ENCODE measurements at places on chromosomes 6 and 20.

DNA sequence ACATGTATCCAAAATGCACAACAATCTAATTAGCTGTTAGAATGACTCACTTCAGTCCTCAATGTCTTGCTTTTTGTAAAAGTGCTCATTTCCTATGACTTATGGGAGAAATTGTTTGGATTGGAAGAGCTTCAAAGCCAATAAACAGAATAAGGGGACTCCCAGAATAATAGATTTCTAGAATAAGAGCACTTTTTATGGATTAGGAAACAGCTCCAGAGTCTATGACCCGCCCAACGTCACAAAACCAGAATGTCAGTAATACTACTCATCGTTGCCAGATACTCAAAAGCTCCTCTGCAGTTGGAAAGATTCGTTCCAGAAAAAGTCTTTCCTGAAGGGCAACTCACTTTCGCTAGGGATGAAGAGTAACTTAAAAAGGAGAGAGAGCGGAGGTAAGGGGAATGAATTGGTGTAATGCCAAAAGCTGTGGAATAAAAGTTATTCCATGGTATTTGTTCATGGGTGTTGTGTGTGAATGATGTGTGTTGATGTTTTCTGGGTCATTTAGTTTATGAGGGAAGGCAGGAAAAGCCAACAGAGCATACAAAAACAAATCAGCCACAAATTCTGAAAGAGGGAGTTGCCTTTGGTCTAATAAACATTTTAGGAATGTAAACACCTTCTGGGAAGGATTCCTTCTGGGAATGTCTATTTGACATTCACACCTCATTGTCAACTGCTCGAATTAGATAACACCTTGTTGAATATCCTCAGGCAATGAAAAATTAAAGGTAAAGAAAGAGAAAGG lies 64.6 kb downstream of the SYNE1 start:
- DNase-seq, result no peak

- no peak for DNase-seq
These were observed 71.5 kb downstream of the BTBD3 start for GRCh38 chr20:11989018-11989771.

GRCh38 chr6:75052491-75052890 lies 153.4 kb downstream of the COL12A1 start:
- DNase-seq, result no peak

DNA sequence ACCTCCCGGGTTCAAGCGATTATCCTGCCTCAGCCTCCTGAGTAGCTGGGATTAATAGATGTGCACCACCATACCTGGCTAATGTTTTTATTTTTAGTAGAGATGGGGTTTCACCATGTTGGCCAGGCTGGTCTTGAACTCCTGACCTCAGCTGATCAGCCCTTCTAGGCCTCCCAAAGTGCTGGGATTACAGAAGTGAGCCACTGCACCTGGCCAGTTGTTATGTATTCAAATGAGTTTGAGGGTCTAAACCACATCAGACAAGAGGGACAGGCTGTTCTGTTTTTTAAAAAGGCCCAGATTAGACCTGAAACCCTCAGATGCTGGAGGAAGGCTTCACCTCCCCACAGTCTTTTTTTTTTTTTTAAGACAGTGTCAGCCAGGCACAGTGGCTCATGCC lies 4.1 kb upstream of the SPAG4 start:
- no peak for DNase-seq

DNA sequence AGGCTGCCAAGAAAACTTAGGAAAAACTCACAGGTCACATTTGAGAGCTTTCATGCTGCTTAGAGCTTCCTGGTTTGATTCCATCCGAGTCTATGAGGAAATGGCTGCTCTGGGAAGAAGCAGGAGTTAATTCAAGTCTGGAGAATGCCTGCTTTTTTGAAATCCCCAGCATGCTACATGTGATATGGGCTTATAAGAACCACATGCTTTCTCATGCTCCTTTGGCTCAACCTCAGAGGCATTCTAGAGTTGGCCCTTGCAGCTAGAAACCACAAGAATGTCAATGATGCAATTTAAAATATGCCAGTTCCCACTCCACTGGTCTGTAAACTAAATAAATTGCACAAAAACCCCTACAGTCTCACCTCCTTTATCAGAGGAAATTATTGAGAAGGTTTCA lies 142.9 kb upstream of the OLIG3 start:
- no peak for DNase-seq

GRCh38 chr20:50208085-50208491 lies 17.5 kb downstream of the CEBPB start:
- no peak for DNase-seq

DNA sequence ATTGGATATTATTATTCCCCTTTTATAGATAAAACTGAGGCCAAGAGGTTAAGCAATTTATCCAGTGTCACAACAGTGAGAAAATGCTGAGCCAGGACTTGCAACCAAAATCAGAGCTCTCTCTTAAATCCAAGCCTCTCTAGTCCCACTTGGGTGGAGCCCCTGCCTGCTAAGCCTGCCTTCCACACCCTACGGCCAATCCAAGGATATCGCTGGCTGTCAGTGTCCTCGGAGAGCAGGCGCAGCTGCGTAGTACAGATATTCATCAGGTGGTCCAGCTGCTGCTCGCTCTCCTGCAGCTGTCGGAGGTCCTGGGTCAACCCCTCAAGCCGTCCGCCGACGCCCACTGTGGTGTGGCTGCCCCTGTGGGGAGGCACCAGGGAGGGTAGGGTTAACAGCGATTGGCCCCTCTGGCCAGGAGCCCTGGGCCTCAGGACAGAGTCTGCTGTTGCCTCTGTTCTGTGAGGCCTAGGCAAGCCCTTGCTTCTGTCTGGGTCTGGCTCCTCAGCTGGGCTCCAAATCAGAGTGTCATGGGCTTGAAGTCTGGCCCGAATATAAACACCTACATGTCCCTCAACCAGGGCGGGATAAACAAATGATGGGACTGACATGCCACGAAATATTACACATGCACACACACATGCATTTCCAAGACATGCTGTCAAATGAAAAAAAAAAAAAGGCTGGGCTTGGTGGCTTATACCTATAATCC lies 3.9 kb upstream of the NECAB3 start:
- no peak for DNase-seq

DNA sequence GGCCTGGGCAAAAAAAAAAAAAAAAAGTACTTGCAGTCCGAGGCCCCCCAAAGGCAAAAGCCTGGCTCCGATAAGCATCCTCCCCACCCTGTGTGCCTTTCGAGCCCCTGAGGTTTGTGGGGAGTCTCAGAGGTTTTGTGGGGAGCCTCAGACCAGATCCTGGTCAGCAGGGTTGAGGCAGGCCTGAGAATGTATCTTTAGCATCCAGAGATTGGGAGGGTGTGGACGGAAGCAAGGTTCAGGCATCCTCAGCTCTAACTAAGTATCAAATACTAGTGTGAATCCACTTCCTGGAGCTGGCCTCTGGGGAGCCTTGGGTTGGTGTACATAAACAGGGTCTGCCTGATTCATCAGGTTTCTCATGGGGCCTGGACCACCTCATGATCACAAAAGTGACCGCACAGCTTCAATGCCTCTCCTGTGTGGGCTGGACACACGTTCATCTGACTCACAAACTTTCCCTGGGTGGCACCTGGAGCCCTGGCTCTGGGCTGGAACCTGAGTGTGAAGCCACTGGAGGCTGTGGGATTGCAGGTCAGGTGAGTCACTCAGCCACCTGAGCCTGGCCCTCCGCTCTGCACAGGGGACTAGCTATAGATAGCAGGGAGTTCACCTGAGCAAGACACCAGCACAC lies 24.4 kb downstream of the PCMTD2 start:
- DNase-seq, result no peak

GRCh38 chr6:40444811-40445210 lies 142.4 kb downstream of the LRFN2 start:
- no peak for DNase-seq

DNA sequence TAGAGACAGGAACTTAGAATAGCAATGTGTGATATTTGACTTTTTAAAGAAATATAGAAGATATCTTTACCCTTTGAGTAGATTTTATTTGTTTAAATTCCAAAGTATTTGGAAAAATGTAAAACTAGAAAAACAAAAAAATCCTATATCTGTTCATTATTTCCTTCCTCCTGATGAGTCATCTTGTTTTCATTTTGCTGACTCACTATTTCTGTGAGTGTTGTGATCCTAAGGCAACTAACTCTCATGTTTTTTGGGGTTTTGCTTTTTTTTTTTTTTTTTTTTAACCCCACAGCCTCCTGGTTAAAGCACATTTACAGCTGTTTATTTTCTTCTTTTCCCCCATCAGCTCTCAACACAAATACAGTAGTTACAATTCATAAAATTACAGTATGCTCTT lies 37.8 kb upstream of the THEMIS start:
- no peak for DNase-seq

DNA sequence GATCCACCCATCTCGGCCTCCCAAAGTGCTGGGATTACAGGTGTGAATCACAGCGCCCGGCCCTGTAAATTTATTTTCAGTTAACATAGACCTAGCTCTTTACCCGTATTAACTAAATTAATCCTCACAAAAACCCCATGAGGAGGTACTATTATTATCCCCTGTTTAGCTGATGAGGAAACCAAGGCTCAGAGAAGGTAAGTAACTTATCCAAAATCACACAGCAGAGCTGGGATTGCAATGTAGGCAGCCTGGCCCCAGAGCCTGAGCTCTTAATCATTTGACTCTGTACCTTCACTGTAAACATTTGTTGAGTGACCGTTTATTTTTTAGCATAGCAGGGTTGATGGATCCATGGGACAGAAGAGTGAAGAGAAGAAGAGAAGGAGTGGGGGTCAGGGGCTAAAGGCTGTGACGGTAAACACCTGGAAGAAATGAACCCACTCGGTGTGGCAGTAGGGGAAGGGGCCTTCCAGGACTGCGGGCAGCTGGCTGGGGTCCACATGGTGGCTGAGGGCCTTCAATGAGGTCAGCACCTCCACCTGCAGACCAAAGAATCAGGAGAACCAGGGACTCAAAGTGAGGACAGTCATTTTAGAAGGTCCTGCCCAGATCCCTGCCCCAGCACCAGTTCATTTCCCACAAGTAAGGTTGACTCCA lies 35.2 kb downstream of the KIAA1755 start:
- no peak for DNase-seq

- DNase-seq, result no peak
These were observed 1.4 kb downstream of the RPRD1B start for GRCh38 chr20:38034961-38035360.

DNA sequence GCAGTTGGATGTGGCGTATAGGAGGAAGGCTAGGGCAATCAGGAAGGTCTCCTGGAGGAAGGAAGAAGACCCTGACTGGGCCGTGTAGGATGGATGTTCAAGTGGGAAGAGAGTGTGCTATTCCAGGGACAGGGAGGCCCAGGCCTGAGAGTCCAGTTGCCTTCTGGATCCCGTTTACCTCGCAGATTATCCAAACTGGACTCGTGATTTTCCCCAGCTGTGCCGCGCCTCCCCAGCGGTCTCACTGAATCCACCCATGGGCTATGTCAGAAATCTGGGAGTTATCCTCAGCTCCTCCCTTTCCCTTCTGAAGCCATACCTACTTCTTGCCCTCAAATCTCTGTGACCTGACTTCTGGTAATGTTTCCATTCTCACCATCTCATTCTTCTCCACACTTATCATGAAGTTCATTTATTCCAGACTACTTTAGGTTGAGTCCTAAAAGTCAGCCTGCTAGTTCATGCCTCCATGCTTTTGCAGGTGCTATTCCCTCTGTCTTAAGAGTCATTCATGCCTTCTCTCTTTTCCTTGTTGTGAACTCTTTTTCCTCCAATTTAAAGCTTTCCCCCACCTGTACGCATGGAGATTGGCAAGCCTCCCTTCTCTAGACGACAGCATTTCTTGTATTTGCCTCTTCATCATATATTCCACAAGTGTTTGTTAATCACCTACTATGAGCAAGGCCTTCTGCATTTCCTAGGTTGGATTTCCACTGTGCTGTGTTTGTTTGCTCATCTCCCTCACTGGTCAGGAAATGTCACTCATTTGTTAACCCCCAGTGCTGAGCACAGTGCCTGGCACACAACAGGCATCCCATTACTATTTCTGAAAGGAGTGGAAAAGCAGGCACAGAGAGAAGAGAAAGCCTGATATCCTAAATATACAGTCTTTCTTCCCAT lies 2.7 kb downstream of the SDCBP2 start:
- no peak for DNase-seq

- no peak for DNase-seq
These were observed 82.6 kb upstream of the CNKSR3 start for GRCh38 chr6:154593122-154593521.

DNA sequence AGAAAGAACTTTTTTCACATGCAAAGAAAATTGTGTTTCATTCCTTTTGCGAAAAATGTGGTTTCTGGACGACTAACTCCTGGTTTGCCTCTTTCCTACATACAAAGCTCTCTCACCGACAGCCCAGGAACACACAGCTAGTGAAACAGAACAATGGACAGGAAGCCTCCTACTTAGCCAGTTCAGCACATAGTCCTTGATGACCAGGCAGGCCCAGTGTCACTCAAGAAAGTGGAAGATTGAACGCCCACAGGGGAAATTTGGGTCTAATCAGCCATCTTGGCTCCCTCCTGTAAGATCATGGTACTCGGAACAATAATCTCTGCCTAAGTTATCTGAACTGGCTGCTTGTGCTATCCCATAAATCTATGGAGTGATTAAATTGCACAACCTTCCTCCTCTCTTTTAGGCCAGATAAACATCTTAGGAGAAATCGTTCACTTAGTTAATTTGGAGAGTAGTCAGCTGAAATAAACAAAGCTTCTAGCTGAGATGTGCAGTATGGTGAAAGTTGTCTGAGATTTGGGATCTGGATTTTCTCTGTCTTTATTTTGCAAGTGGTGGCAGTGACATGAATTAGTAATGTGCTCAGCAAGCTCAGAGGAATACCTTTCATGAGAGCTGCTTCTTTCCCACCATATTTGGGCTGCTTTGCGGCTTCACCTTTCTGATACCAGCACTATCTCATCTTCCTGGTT lies 147.0 kb downstream of the MTFR2 start:
- no peak for DNase-seq

GRCh38 chr20:54560357-54560756 lies 85.0 kb downstream of the DOK5 start:
- DNase-seq, result no peak

DNA sequence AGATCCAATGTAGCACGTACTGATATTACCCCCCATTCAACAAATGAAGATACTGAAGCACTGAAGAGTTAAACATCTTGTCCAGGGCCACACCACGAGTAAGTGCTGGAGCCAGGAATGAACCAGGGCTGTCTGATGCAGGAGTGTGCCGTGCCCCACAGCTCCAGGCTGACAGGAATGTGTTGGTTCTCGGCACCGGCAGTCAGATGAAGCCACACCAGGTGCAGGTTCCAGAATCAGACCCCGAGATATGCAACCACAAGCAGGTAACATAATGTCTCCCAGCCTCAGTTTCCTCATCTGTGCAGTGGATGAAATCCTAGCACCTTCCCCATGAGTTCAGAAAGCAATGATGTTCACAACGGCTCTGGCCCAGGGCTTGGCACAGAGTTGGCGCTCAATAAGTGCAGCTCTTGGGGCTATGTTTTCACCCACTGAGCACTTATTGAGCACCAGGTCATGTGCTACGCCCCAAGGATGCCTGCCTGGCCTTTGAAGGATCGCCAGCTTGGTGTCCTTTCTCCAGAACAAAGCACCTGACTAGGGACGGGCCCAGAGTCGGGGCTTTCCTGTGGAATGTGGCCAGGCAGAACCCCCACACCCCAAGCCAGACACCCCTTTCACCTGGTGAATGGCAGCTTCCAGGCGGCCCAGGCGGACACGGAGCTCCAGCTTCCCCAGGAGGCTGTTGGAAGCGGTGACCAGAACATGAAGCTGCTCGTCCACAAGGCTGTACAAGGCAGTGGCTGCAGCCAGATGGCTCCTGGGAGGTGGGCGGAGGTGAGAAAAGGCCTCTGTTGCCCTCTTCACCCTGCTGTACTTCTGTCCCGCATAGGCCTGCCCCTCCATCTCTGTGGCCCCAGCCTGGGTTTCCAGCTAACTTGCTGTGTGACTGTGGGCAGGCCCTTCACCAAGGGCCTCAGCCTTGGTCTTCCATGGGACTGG lies 41.3 kb downstream of the KIAA1755 start:
- no peak for DNase-seq
